Islet precursor cell (in vitro differentiated cells): ENCODE measurements at places on chromosomes 6 and 20.

GRCh38 chr6:19444481-19444880 is 392.7 kb upstream of the ID4 start:
- DNase-seq, result no peak

DNA sequence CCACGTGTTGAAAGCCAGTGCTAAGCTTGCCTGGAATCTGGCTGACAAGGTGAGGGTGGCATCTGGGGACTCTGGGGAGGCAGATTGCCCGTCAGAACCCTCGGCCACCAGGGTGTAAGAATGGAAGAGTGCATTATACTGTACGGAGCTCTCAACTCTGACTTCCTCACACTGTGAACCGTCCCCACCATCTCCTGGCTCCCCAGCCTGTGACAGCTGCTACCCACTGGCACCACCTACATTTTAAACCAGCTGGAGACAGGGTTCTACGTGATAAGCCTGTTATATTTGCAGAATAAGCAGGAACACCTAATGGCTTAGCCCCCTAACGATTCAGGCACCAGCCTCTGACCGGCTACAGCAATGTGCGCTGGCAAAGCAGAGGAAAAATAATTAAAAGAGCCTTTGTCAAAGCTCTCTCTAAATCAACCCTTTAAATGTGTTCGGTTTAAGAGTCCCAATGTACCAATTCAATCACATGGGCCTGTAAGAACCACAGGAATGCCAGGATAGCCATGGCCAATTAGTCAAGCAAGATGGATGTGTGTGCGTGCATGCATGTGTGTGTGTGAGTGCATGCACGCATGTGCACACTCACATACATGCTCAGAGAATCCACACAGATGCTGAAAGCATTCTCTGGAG is 89.1 kb upstream of the TAB2 start:
- no peak for DNase-seq

DNA sequence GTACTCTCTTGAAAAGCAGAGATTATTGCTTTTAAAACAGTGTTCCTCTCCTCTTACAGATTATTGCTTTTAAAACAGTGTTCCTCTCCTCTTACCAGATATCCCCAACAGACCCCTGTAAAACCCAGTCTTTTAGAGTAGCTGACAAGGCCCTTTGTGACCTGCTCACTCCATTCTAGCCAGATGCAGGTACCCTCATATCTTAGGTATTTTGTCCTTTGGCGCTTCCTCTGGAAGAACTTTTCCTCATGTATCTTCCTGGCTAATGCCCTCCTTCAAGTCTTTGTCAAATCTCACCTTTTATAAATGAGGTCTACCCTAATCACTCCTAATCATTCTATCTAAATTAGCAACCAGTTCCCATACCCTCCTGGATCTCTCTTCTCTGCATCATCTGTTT is 536.0 kb downstream of the BTBD3 start:
- no peak for DNase-seq

GRCh38 chr6:17278289-17279063 is 2.7 kb upstream of the RBM24 start:
- no peak for DNase-seq

DNA sequence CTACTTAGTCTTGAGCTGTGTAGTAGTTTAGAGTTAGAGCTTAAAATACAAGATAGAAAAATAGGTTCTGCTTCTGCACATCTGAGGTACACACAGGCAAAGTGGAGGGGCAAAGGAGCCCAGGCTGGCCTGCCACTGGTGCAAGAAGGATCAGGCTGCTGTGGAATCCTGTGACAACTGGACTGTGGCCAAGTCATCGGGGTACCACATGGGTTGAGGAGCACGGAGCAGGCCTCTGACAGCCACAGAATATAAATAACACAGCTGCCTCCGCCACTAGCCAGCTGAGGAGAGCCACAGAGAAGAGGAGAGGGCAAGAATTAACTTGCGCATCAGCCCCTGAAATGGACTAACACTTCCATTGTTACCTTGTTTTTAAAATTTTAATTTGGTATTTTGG is 206.0 kb upstream of the MARCKS start:
- no peak for DNase-seq

DNA sequence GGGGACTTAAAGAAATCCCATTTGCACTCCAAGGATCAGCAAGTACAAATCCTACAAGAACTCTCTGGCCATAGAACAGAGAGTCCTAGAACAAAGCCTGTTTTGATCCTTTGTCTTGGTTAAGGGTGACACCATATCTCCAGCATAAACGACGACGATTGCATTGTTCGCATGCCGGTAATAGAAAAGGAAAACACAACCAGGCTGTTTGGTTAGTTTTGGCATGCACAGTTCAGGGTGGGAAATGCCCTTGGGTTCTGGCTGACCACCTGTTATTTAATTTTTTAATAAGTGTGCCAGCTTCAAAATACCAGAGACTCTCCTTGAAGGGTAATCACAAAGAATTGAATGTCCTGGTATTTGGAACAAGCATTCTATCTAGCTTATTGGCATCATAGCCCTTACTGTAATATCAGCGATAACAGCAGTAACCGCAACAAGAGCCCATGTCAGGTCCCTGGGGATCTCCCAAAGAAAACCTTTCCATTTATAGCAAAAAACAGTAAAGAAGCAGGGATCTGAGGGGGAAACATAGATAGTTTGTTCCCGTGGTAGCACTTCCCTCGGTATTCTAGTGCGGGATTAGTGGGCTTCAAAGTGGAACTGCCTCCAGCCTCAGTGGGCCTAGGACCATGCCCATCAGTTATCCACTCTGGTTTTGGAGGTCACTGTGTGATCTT is 77.1 kb downstream of the TMEM170B start:
- no peak for DNase-seq

- no peak for DNase-seq
Observed at GRCh38 chr20:4086771-4087687, 71.7 kb upstream of the RNF24 start.

DNA sequence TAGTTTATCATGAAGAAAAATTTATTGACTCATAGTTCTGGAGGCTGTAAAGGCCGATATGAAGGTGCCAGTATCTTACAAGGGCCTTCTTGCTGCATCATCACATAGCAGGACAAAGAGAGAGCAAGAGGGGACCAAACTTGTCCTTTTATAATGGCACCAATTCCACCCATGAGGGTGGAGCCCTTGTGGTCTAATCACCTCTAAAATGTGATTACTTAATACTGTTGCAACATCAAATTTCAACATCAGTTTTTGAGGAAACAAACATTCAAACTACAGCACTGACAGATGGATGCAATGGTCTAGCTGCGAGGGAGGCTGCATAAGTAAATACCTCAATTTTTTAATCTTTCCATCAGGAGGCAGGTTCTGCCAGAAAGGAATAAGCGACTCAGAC is 76.7 kb upstream of the LAMA2 start:
- DNase-seq, result no peak

DNA sequence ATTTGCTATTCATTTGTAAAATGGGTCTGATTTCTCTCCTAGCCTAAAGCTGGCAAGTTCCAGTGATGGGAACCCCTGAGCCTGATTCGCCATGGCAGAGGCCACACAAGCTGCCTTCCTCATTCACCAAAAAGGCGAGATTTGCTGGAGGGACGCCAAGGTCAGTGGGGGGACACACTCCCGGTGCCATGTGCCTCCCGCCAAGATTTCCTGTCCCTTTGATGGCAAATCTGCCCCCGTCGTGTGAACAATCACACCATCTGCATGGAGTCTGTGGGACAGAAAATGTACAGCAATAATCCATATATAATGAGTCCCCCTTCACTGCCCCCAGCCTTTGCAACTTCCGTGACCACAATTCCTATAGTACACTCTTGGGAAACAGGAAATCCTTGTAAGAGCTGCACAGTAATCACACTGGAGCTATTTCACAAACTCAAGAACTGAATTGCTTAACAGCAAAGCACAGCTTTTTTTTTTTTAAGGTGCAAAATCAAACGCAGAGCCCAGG is 15.7 kb upstream of the IGF2R start:
- DNase-seq, result no peak

DNA sequence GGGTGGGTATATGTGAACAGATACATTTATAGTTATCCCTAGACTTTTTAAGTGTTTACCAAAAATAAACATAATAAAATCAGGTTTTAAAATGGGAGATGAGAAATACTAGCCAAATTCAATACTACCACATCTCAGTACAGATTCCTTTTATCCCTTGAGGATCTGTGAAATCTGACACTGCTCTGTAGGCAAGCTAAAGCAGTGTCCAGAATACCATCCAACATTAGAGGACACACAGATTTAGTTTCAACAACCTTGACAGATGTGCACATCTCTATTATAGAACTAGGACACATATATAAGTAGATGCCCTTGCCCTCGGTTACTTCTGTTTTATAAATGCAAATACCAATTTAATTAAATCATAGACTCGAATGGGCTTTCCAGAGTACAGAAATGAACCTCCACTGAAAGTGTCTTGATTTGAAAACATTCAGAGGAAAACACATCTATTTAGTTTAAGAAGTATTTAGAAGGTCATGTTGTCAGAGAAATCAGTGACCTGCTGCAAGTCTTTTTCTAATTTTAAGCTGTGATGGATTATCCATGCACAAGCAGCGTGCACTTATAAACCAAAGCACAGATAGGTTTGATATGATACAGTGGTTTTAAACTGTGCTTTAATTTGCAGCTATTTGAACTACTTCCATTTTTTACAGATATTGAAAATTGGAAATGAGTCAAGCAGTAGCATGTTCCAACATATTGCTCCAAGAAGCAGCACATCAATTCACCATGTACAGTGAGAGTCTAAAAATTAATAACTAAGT is 156.3 kb upstream of the EPHA7 start:
- DNase-seq, result no peak

DNA sequence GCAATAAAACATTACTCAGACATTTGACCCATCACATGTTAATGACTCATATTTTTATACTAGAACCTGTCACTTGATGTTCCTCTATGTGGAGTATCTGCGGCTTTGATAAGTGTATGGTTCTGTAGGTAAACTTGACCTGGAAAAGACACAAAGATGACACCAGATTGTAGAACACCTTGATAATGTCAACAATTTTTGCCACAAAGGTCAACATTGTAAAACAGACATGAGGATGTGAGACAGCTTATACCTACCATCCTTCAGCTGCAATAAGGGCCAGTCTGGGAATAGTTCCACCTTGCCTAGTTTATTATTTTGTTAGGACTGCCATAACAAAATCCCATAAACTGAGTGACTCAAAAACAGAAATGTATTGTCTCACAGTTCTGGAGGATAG is 202.4 kb downstream of the LMBRD1 start:
- no peak for DNase-seq

DNA sequence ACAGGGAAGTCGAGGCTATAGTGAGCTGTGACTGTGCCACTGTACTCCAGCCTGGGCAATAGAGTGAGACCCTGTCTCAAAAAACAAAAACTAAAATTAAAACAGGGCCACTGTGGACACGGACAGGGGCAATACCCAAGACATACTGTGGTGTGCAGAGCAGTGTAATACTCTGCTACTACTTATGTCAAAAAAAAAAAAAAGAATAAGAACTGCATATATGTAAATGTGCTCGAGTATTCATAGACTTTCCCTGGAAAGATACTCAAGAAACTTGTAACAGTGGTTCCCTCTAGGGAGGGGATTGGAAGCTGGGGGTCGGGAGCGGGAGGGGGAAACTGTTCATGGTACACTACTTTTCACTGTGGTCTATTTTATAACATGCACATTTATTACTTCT is 15.9 kb downstream of the SPDEF start:
- DNase-seq, result no peak

DNA sequence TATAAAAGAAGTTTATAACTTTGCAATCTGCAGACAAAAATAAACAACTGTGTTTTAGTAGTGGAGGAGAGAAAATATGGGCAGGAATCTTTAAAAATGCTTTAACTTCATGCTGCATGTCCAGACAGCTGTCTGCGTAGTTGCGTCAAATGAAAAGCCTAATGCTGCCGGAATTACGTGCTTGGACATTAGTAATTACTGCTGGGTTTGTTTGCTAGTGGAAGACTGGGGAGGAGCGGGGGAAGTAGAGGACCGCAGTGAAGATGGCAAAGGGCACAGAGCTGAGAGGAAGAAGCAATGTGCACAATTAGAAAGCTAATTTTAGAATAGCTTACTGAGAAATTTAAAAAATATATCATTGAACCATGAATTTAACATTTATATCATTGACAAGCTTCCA is 2.4 kb downstream of the SNAP25 start:
- DNase-seq, result no peak

DNA sequence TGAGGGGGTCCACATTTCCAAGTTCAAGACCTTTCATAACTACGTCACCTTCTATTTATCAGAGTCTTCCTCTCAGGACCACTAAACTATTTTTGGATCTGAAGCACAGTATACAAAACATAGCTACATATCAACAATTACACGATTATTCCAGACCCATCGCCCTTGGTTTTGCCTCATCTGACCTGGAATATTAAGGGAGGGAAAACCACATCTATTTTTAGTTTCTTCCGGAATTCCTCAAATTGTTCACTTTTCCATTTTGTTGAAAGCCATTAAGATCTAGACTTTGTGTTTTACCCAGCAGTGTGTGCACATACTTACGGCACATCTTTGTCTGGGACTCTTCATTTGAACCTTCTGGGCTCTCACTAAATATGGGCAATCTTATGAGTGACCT is 12.0 kb upstream of the ADGRF5 start:
- DNase-seq, result no peak

DNA sequence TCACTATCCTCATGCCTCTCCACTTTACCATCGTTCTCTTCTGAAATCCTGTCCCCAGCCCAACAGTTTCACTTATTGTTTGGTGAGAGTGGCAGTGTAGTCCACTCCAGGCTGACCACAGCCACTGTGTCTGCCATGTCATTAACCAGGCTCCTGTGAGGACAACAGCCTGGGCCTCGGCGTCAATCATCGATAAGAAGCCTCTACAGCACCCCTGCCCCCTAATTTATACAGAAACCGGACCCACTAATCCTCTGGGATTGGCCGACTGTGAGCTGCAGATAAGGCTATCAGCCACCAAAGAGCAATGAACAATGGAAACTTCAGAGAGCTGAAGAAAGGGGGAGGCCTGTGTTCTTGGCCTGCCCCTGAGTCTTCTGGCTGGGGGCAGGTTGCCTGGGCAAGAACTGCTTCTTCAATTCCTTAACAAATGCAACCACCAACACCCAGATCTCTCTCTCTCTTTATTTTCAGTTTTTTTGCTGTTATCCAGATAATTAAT is 3.4 kb downstream of the EGFL8 start:
- DNase-seq, result no peak
